Activated CD4-positive, alpha-beta memory T cell treated with anti-CD3 and anti-CD28 coated beads, Interleukin-2, amount 10 ng/mL, durations not matched to agents 7 days and 5 days (primary cell): ENCODE measurements at places on chromosomes 1 and 21. TPM values are rescaled to one million over a fixed set of nuclear protein-coding genes. Genes with fewer than 3 reads are reported as not detected.

- H3K27ac ChIP-seq: no peak overlapping the region
- H3K27me3 ChIP-seq: peaks cover 9% of the 10 kb centered on the region
- no peaks in the 10 kb centered on the region for H3K36me3 ChIP-seq
Measured at GRCh38 chr1:63753591-63753990, 20.2 kb upstream of the ROR1 start.

- H3K4me3 ChIP-seq: no peak overlapping the region
- no peaks in the 10 kb centered on the region for H3K27me3 ChIP-seq
- DNase-seq: peak; percentile 51
- H3K36me3 ChIP-seq: peaks cover 2% of the 10 kb centered on the region
Measured at GRCh38 chr1:184161071-184161698, 109.7 kb downstream of the TSEN15 start.

GRCh38 chr1:214101246-214101645 is 113.5 kb downstream of the PROX1 start:
- no peak overlapping the region for H3K27ac ChIP-seq
- no peak for DNase-seq
- H3K36me3 ChIP-seq: no peaks in the 10 kb centered on the region
- no peaks in the 10 kb centered on the region for H3K27me3 ChIP-seq

The S100A3 gene
- total RNA-seq: not detected

The MCOLN3 gene
- 2.5 TPM for total RNA-seq

The EVA1C gene
- 6.3 TPM for total RNA-seq

DNA sequence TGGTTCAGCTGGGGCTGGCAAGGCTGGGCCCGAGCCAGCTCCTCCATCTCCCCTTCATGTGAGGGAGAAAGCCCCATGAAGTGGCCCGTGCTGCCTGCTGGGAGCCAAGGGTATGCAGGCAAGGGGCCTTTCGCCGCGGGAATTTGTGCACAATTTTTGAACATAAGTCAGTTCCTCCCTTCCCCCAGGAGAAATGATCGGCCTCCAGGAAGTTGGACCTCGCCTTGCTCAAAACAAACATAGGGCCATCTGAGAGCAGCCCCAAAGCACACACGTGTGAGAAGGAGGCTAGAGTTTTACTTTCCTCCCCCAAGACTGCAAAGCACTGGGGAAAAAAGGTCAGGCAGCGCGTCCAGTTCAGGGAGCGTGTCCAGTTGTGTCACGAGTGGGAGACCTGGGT is 64.7 kb downstream of the PRDM16 start:
- no peak overlapping the region for H3K4me3 ChIP-seq
- no peaks in the 10 kb centered on the region for H3K36me3 ChIP-seq
- H3K4me1 ChIP-seq: no peaks in the 10 kb centered on the region
- H3K27me3 ChIP-seq: no peaks in the 10 kb centered on the region
- H3K27ac ChIP-seq: no peak overlapping the region
- DNase-seq: no peak

DNA sequence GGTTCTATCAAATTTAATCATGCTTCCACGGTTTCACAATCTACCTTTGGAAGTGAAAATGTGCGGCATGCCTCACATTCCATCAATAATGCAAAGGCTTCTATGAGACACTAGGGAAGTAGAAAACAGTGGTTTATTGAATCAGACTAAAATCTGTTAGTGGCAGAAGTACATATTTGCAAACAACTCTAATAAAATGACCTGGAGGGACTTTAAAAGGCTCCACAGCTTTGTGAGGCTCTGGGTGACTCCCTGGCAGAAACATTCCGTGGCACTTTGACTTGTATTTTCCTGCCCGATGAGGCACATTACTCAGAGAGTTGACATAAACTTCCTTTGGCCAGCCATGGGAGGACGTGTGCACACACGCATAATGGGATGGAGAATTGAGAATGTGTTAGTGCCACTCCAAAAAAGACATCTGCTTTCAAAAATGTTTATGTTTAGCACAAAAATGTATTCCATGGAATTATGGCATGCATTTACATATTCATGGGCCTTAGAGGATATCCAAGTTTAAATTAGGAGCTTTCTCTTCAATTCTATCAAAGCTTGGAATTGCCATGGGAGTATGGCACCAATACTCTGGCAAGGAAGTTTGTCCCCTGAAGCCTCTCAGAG is 60.0 kb upstream of the SSX2IP start:
- DNase-seq: no peak
- no peak overlapping the region for H3K27ac ChIP-seq
- H3K36me3 ChIP-seq: no peaks in the 10 kb centered on the region
- peaks cover 14% of the 10 kb centered on the region for H3K27me3 ChIP-seq
- no peak overlapping the region for H3K4me3 ChIP-seq
- peaks cover 16% of the 10 kb centered on the region for H3K4me1 ChIP-seq

The CHODL gene
- total RNA-seq: 0.15 TPM

The GPA33 gene
- 0.65 TPM for total RNA-seq
